ENCODE measurements at places on chromosomes 11 and 22. TPM values are rescaled to one million over a fixed set of nuclear protein-coding genes. Genes with fewer than 3 reads are reported as not detected.

HPX gene
- total RNA-seq = 0.40 TPM

GRCh38 chr11:44570411-44571155 is 5.1 kb downstream of the CD82 start:
- DNase-seq = no peak
- H3K27me3 ChIP-seq = no peaks in the 10 kb centered on the region
- peaks cover 88% of the 10 kb centered on the region for H3K4me1 ChIP-seq
- H3K27ac ChIP-seq = peak overlapping the region; percentile 80
- H3K4me3 ChIP-seq = peak overlapping the region; percentile 92

GRCh38 chr11:68052137-68052873 is 13.5 kb downstream of the TCIRG1 start:
- H3K4me3 ChIP-seq = no peak overlapping the region
- H3K36me3 ChIP-seq = peaks cover 50% of the 10 kb centered on the region
- no peaks in the 10 kb centered on the region for H3K27me3 ChIP-seq
- H3K4me1 ChIP-seq = peaks cover 3% of the 10 kb centered on the region
- no peak overlapping the region for H3K27ac ChIP-seq

DNA sequence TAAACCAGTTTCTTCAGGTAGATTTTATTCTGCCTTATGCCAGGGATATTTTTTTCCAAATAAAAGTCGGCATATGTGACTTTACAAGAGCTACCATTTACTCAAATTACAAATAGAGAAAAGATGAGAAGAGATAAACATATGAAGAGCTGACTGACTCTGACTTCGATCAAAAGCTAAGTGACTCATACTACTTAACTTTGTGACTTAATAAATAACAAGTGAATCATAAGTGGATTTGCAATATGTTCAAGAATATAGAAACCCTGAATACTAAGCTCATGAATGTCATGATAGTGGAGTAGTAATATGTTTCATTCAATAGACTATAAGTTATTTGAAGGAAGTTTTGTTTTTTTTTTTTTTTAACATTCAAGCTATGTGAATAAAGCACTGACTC is 130.5 kb upstream of the ANO3 start:
- H3K36me3 ChIP-seq = no peaks in the 10 kb centered on the region
- no peak overlapping the region for H3K4me3 ChIP-seq
- H3K27ac ChIP-seq = no peak overlapping the region
- DNase-seq = no peak
- H3K27me3 ChIP-seq = no peaks in the 10 kb centered on the region

- no peak for DNase-seq
- no peaks in the 10 kb centered on the region for H3K27me3 ChIP-seq
- no peak overlapping the region for H3K4me3 ChIP-seq
- no peak overlapping the region for H3K27ac ChIP-seq
These were observed 36.0 kb downstream of the C11orf65 start for GRCh38 chr11:108431370-108431769.

GRCh38 chr11:122852796-122853160 is 14.5 kb downstream of the CRTAM start:
- H3K27ac ChIP-seq = no peak overlapping the region
- no peaks in the 10 kb centered on the region for H3K36me3 ChIP-seq
- H3K4me3 ChIP-seq = no peak overlapping the region
- H3K27me3 ChIP-seq = no peaks in the 10 kb centered on the region
- DNase-seq = no peak

CCDC116 gene
- total RNA-seq = 1.2 TPM

SCGB1C1 gene
- not detected for total RNA-seq

GRCh38 chr11:95984072-95984471 is 60.2 kb upstream of the MTMR2 start:
- H3K27ac ChIP-seq = no peak overlapping the region
- no peaks in the 10 kb centered on the region for H3K4me1 ChIP-seq
- DNase-seq = no peak
- H3K36me3 ChIP-seq = peaks cover 67% of the 10 kb centered on the region
- H3K27me3 ChIP-seq = no peaks in the 10 kb centered on the region
- no peak overlapping the region for H3K4me3 ChIP-seq

SCGB2A2 gene
- not detected for total RNA-seq

GRCh38 chr11:117458275-117459122 is 130.8 kb downstream of the CEP164 start:
- H3K4me1 ChIP-seq = peaks cover 4% of the 10 kb centered on the region
- H3K27ac ChIP-seq = no peak overlapping the region
- H3K4me3 ChIP-seq = no peak overlapping the region
- no peak for DNase-seq

PRRG4 gene
- total RNA-seq = 0.17 TPM

DNA sequence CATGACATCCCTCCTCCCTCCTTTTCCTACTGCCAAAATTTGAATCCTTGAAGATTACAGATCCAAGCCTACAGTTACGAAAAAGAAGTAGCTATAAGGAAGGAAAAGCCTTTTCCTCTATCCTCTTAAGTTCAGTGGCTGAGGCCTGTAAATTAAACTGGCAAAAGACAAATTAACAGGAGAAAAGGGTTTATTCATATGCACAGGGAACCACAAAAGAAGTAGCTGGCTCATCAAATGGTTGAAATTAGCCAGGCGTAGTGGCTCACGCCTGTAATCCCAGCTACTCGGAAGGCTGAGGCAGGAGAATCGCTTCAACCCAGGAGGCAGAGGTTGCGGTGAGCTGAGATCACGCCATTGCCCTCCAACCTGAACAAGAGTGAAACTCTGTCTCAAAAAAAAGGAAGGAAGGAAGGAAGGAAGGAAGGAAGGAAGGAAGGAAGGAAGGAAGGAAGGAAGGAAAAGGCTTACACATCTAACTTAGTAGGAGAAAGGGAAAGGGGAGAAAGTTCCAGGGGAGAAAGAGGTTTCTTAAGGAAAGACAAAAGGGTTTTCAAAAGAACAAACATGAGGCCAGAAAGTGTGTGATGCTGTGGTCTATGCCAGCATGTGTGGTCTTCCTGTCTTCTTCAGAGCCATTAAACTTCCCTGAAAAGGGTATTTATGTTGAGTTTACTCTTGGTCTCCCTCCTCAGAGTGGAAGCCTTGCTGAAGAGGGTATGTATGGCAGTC is 5.1 kb upstream of the SMPD1 start:
- no peaks in the 10 kb centered on the region for H3K27me3 ChIP-seq
- no peak overlapping the region for H3K27ac ChIP-seq
- H3K4me3 ChIP-seq = no peak overlapping the region
- H3K4me1 ChIP-seq = peaks cover 13% of the 10 kb centered on the region

OR5M11 gene
- total RNA-seq = not detected

- H3K4me3 ChIP-seq = no peak overlapping the region
- peaks cover 92% of the 10 kb centered on the region for H3K36me3 ChIP-seq
- no peaks in the 10 kb centered on the region for H3K27me3 ChIP-seq
- peak overlapping the region; percentile 83 for H3K27ac ChIP-seq
- no peak for DNase-seq
These were observed 22.6 kb downstream of the AMPD3 start for GRCh38 chr11:10477690-10478046.

DNA sequence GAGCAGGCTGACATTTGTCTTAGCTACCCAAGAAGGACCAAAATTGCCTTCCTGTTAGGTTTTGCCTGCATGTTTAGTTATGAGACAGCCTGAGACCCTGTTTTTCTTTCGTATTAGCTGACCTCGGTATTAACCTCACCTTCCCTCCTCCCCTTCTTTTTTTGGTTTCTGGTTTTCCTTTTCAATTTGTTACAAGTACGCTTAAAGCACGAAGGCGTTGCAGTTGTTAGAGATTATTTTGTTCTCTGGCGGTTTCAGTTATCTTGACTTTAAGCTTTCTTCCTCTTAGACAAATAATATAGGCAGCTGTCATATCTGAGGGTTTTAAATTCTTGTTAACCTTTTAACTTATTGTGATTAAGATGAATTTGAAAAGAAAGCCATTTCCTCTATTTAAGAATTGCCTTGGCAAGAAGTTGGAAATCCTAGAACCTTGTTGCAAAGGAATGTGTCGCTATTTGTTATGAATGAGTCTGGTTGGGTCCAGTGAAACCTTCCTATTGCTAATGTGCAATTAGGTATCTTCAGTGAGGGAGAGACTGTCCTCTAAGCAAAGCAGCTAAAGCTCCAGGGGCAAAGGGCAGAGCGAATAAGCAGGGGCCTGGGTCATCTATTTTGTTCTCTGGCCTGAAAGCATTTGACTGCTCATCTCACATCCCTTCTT is 45.7 kb downstream of the PACS1 start:
- peak overlapping the region; percentile 69 for H3K4me3 ChIP-seq
- H3K27me3 ChIP-seq = no peaks in the 10 kb centered on the region
- no peak for DNase-seq
- peaks cover 96% of the 10 kb centered on the region for H3K4me1 ChIP-seq

DNA sequence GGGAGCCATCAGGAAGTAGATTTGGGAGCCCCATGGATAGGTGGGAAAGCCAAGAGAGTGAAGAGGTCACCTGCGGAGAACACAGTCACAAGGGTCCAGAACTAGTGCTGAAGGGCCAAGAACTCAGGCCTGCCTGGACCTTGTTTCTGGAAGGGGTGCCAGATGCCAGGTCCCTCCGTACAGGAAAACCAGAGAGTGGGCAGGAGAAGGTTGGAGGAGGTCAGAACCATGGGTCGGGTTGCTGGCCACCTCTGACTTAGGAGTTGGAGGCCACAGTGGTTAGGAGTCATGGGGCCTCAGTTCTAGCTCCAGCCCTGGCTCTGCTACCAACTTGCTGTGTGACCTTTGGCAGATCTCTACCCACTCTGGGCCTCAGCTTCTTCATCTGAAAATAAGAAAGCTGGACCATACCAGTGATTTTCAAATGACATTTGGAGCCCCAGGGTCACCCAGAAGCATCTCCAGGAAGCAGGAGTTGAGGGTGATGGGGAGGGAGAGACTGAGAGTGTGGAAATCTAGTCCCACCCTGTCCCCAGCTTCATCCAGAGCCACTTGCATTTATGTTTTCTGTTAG is 20.8 kb upstream of the TUB start:
- DNase-seq = no peak
- H3K27ac ChIP-seq = no peak overlapping the region
- H3K4me1 ChIP-seq = no peaks in the 10 kb centered on the region
- no peak overlapping the region for H3K4me3 ChIP-seq
- no peaks in the 10 kb centered on the region for H3K36me3 ChIP-seq

GRCh38 chr22:44752285-44753188 is at the start of gene ARHGAP8:
Gene ARHGAP8, plus strand, starts transcription at chr22:44752575. Its CDS starts 33,953 bp downstream, at chr22:44786528.
- peaks cover 48% of the 10 kb centered on the region for H3K27me3 ChIP-seq
- no peak within 1 kb of the TSS for H3K27ac ChIP-seq
- no peaks in the 10 kb centered on the region for H3K36me3 ChIP-seq
- H3K4me1 ChIP-seq = peaks cover 4% of the 10 kb centered on the region

OR6A2 gene
- total RNA-seq = 0.20 TPM

GRCh38 chr11:128238521-128239265 is 348.7 kb downstream of the ETS1 start:
- DNase-seq = no peak
- H3K36me3 ChIP-seq = no peaks in the 10 kb centered on the region
- peaks cover 14% of the 10 kb centered on the region for H3K4me1 ChIP-seq
- H3K4me3 ChIP-seq = peak overlapping the region; percentile 69
- peak overlapping the region; percentile 90 for H3K27ac ChIP-seq

DNA sequence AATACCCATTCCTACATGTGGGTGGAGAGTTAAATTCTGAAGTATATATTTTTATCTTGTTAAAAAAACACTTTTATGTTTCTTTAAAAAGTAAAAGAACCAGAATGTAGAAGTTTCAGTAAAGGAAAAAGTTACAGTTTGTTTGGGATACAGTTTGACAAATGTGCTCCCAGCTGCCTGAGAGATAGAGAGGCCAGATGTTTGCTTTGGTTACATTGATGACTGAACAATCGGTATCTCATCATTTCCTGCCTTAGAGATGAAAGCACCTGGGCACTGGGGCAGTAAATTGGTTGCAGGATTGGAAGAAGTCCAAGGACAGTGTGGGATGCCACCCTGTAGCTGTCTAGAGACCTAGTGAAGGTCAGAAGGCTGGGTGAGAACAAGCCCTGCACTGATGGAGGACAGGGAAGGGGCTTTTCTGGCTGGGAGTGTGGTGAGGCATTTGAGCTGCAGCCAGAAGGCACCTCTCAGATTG is 16.6 kb downstream of the MED15 start:
- no peak for DNase-seq
- H3K4me3 ChIP-seq = no peak overlapping the region
- peaks cover 66% of the 10 kb centered on the region for H3K36me3 ChIP-seq
- peaks cover 36% of the 10 kb centered on the region for H3K4me1 ChIP-seq
- no peaks in the 10 kb centered on the region for H3K27me3 ChIP-seq

- no peak for DNase-seq
- H3K36me3 ChIP-seq = no peaks in the 10 kb centered on the region
- peaks cover 4% of the 10 kb centered on the region for H3K27me3 ChIP-seq
- no peak overlapping the region for H3K4me3 ChIP-seq
These were observed 47.5 kb downstream of the DSCAML1 start for GRCh38 chr11:117749541-117749910.

GRCh38 chr11:75955443-75955842 is 140.4 kb downstream of the UVRAG start:
- H3K27ac ChIP-seq = no peak overlapping the region
- peaks cover 61% of the 10 kb centered on the region for H3K4me1 ChIP-seq
- no peaks in the 10 kb centered on the region for H3K27me3 ChIP-seq
- no peak overlapping the region for H3K4me3 ChIP-seq
- peaks cover 42% of the 10 kb centered on the region for H3K36me3 ChIP-seq

DNA sequence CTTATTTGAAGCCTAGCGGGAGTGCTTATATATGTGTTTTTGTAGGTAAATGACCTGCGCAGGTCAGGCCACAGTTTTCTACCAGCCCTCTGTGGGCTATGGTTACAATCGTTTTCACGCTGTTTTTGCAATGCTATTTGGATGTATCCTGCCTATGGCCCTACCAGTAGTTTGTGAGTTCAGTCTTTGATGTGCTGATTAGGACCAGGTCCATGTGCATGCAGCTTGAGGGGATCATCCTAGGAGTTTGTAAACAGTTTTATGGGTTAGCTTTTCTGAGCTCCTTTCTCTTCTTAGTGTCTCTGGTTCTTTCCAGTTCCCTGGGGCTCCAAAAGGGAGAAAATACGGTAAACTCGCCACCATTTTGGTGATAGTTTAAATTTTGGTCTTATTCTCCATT is 142.5 kb downstream of the LDLRAD3 start:
- DNase-seq = no peak

DNA sequence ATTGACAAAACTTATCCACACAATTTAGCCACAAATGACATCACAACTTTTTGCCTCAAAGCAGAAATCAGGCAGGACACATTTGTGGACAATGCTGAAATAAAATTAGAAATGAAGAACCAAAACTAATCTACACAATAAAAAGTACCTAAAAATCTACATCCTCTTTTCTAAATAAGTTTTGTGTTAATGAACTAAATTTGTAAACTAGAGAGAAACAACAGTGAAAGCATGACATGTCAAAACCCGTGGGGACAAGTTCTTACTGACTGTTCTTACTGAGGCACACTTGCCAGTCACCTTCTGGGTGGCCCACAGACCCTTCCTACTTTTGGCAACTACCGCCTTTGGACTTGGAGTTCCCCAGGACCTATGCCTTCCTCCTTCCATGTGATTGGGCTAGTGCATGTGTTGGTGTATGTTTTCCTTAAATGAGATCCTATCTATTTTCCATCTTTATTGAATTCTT is 60.7 kb upstream of the MUC15 start:
- no peaks in the 10 kb centered on the region for H3K27me3 ChIP-seq
- H3K27ac ChIP-seq = no peak overlapping the region
- no peak for DNase-seq
- H3K36me3 ChIP-seq = no peaks in the 10 kb centered on the region
- peaks cover 5% of the 10 kb centered on the region for H3K4me1 ChIP-seq

All from activated B cell treated with CpG ODN at 0.5 μM for 24 hours (primary cell).